ENCODE measurements at places on chromosomes 13 and 19. TPM values are rescaled to one million over a fixed set of nuclear protein-coding genes. Genes with fewer than 3 reads are reported as not detected.

- no peak overlapping the region for H3K4me3 ChIP-seq
- H3K27ac ChIP-seq: no peak overlapping the region
- no peaks in the 10 kb centered on the region for H3K27me3 ChIP-seq
- no peaks in the 10 kb centered on the region for H3K36me3 ChIP-seq
- no peak for DNase-seq
Observed at GRCh38 chr13:108225440-108225839, 7.2 kb downstream of the ABHD13 start.

GRCh38 chr13:105177265-105177900 is 1358.1 kb downstream of the EFNB2 start:
- no peak for DNase-seq
- no peak overlapping the region for H3K4me3 ChIP-seq
- no peak overlapping the region for H3K27ac ChIP-seq
- no peaks in the 10 kb centered on the region for H3K27me3 ChIP-seq
- no peaks in the 10 kb centered on the region for H3K4me1 ChIP-seq

DNA sequence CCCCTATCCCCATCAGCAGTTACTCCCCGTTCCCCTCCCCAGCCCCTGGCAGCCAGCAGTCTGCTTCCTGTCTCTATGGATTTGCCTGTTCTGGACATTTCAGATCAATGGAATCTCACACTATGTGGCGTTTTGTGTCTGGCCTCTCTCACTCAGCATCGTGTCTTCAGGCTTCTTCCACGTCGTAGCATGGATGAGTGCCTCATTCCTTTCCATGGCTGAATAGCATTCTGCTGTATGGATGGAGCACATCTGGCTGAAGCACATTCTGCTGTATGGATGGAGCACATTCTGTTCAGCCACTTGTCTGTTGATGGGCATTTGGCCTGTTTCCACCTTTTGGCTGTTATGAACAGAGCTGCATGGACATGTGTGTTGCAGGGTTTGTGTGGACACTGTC is 29.5 kb downstream of the CRTC1 start:
- H3K36me3 ChIP-seq: no peaks in the 10 kb centered on the region
- H3K4me3 ChIP-seq: no peak overlapping the region
- no peak overlapping the region for H3K27ac ChIP-seq
- DNase-seq: no peak
- no peaks in the 10 kb centered on the region for H3K27me3 ChIP-seq

GRCh38 chr13:35557475-35557874 is 81.0 kb upstream of the MAB21L1 start:
- no peak for DNase-seq
- no peak overlapping the region for H3K4me3 ChIP-seq
- H3K27me3 ChIP-seq: no peaks in the 10 kb centered on the region
- H3K4me1 ChIP-seq: no peaks in the 10 kb centered on the region
- H3K27ac ChIP-seq: no peak overlapping the region

DNA sequence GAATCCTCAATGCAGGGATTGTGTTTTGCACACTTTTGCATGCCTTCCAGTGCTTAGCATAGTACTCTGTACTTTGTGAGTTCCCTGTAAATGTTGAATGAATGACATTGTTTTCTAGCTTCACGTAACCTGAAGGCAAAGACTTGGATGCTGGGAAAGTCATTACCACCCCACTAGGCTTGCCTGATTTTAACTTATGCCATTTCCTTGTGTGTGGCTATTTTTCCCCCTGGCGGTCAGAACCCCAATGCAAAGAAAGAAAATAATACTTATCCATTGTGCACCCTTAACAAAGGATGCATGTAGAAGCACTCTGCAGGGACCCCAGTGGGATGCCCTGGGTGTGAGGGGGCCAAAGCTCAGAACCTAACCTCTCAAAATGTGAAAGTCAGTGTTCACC is 1.2 kb upstream of the ENOX1 start:
- H3K27me3 ChIP-seq: no peaks in the 10 kb centered on the region
- H3K36me3 ChIP-seq: no peaks in the 10 kb centered on the region
- peaks cover 20% of the 10 kb centered on the region for H3K4me1 ChIP-seq
- no peak overlapping the region for H3K27ac ChIP-seq
- DNase-seq: no peak

DNA sequence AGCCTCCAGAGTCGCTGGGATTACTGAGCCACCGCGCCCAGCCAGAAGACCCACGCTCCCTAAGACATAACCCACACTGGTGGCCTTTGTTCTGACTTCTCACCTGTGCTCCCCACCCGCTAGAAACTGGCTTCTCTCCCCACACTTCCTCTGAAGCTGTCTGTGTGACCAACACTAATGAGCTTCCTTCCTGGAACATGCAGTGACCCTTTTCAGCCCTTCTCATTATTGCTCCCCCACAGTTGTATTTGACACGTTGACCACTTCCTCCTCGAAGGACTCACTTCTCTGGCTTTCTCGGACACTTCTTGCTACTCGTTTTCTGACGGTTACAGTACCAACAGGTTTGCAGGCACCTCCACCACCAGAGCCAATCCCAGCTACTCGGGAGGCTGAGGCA is 10.9 kb downstream of the NCR1 start:
- no peaks in the 10 kb centered on the region for H3K4me1 ChIP-seq
- no peak for DNase-seq
- no peaks in the 10 kb centered on the region for H3K36me3 ChIP-seq

DNA sequence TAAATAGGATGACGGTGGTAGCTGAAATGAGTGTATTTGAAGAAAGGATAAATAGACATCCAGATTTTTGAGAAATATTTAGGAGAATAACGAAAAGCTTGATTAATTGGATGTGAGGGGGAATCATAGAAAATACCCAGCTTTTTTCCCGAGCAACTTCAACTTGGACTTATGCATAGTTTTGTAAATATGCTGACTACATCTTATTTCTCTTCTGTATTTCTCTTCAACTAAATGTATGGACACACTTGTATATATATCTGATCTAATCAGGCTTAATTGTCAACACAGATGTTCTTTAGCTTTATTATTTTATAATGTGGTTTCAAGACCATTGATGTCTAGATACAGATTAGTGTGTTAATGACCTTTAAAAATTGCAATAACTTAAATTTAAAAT is 685.0 kb downstream of the SLITRK1 start:
- no peak overlapping the region for H3K27ac ChIP-seq
- DNase-seq: no peak
- H3K36me3 ChIP-seq: no peaks in the 10 kb centered on the region
- no peaks in the 10 kb centered on the region for H3K27me3 ChIP-seq

GRCh38 chr19:56120371-56121179 is 520 bp downstream of the ZNF787 start:
- DNase-seq: peak; percentile 96
- H3K4me1 ChIP-seq: no peaks in the 10 kb centered on the region
- H3K27me3 ChIP-seq: no peaks in the 10 kb centered on the region
- H3K4me3 ChIP-seq: peak overlapping the region; percentile 71
- H3K27ac ChIP-seq: peak overlapping the region; percentile 92

- DNase-seq: no peak
- no peak overlapping the region for H3K27ac ChIP-seq
Observed at GRCh38 chr13:70896136-70896535, 787.9 kb upstream of the KLHL1 start.

DNA sequence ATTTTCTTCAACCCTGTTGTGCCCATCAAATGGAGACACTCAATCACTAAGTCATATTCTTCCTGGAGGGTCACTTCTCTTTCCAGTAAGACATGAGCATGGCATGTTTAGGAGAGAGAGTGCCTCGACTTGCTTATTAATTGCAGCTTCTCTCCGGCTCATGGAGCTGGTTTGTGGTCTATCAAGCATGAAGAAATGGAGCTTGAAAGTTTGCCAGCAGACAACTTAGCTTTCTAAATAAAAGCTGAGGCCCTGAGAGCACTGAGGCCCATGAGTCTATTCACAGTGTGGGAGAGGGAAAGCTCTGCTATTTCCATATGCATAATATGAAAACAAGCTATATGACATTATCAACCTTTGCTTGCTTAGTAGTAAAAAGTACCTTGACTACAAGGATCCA is 378.5 kb downstream of the FGF9 start:
- H3K36me3 ChIP-seq: no peaks in the 10 kb centered on the region
- H3K27me3 ChIP-seq: no peaks in the 10 kb centered on the region
- H3K4me1 ChIP-seq: no peaks in the 10 kb centered on the region
- DNase-seq: no peak

- DNase-seq: peak; percentile 92
- no peaks in the 10 kb centered on the region for H3K36me3 ChIP-seq
- H3K4me1 ChIP-seq: peaks cover 25% of the 10 kb centered on the region
- H3K27ac ChIP-seq: peak overlapping the region; percentile 98
Observed at GRCh38 chr13:108915634-108916512, 286.5 kb downstream of the MYO16 start.

- H3K36me3 ChIP-seq: no peaks in the 10 kb centered on the region
- no peaks in the 10 kb centered on the region for H3K27me3 ChIP-seq
- no peak overlapping the region for H3K27ac ChIP-seq
- H3K4me3 ChIP-seq: no peak overlapping the region
Observed at GRCh38 chr13:73368608-73369007, 309.8 kb downstream of the KLF5 start.

DNA sequence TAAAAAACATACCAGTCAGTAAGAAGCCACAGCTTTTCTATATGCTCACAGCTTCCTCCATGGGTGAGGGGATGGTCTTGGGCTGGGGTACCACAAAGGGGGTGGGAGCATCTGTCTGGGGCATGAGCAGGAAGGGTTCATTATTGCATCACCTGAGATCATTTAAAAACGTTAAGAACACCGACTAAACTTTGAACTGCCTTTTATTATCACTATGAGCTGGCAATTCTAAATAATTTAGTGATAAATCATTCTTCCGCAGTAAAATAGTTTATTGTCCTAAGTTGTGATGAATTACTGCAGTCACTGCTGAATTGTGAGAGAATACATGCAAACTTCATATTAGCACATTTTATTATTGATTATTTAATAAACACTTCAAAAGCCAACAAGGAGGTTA is 71.6 kb downstream of the KL start:
- no peak overlapping the region for H3K4me3 ChIP-seq

- H3K27ac ChIP-seq: peak overlapping the region; percentile 88
- H3K4me1 ChIP-seq: no peaks in the 10 kb centered on the region
- H3K4me3 ChIP-seq: no peak overlapping the region
- no peaks in the 10 kb centered on the region for H3K36me3 ChIP-seq
- no peaks in the 10 kb centered on the region for H3K27me3 ChIP-seq
Observed at GRCh38 chr19:4711211-4711610, 12.4 kb downstream of the DPP9 start.

DNA sequence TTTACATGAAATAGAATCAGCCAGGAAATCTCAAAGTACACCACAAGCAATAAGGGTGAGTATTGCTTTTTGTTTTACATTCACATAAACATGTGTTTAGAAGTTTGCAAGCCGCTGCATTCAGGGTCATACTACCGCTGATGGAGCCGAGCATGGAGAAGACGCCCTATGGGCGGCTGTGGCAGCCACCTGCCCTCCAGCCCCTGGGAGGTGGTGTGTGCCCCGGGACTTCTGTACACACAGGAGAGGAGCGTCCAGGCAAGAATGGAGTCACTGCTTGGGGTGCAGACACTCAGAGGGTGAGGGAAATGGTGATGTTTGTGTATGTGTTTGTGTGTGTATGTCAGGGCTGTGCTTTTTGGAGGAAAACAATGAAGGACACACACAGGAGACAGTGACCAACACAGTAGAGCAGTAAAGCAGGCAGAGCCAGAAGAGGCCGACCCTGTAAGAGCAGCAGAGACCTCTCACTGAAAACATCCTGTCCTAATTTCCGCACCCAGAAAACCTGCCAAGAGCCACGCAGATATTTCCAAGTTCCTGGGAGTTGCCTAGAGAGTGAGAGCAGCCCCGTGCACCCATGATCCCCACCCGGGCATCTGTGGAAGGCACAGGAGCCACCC is 108.1 kb upstream of the GJB6 start:
- no peaks in the 10 kb centered on the region for H3K4me1 ChIP-seq
- H3K27me3 ChIP-seq: no peaks in the 10 kb centered on the region
- no peak overlapping the region for H3K4me3 ChIP-seq
- no peaks in the 10 kb centered on the region for H3K36me3 ChIP-seq
- H3K27ac ChIP-seq: no peak overlapping the region

GRCh38 chr19:51325161-51325976 is 13.9 kb downstream of the IGLON5 start:
- H3K27ac ChIP-seq: no peak overlapping the region
- DNase-seq: no peak
- H3K27me3 ChIP-seq: no peaks in the 10 kb centered on the region
- H3K36me3 ChIP-seq: no peaks in the 10 kb centered on the region
- H3K4me3 ChIP-seq: no peak overlapping the region

- H3K4me1 ChIP-seq: no peaks in the 10 kb centered on the region
- peaks cover 7% of the 10 kb centered on the region for H3K36me3 ChIP-seq
- H3K27ac ChIP-seq: no peak overlapping the region
- H3K4me3 ChIP-seq: no peak overlapping the region
- no peak for DNase-seq
- H3K27me3 ChIP-seq: no peaks in the 10 kb centered on the region
Observed at GRCh38 chr19:41298348-41298964, 11.5 kb upstream of the CCDC97 start.

GRCh38 chr13:113838711-113839201 is 25.1 kb downstream of the GAS6 start:
- H3K4me1 ChIP-seq: no peaks in the 10 kb centered on the region
- H3K36me3 ChIP-seq: no peaks in the 10 kb centered on the region
- no peaks in the 10 kb centered on the region for H3K27me3 ChIP-seq
- peak overlapping the region; percentile 33 for H3K27ac ChIP-seq

- H3K4me3 ChIP-seq: no peak overlapping the region
- H3K27ac ChIP-seq: no peak overlapping the region
- H3K4me1 ChIP-seq: no peaks in the 10 kb centered on the region
- H3K27me3 ChIP-seq: no peaks in the 10 kb centered on the region
- no peak for DNase-seq
Observed at GRCh38 chr19:34319230-34319585, 45.8 kb upstream of the GPI start.

GRCh38 chr19:28582796-28583195 is 630.2 kb downstream of the UQCRFS1 start:
- H3K36me3 ChIP-seq: no peaks in the 10 kb centered on the region
- no peak overlapping the region for H3K4me3 ChIP-seq
- no peak for DNase-seq
- no peaks in the 10 kb centered on the region for H3K27me3 ChIP-seq

DNA sequence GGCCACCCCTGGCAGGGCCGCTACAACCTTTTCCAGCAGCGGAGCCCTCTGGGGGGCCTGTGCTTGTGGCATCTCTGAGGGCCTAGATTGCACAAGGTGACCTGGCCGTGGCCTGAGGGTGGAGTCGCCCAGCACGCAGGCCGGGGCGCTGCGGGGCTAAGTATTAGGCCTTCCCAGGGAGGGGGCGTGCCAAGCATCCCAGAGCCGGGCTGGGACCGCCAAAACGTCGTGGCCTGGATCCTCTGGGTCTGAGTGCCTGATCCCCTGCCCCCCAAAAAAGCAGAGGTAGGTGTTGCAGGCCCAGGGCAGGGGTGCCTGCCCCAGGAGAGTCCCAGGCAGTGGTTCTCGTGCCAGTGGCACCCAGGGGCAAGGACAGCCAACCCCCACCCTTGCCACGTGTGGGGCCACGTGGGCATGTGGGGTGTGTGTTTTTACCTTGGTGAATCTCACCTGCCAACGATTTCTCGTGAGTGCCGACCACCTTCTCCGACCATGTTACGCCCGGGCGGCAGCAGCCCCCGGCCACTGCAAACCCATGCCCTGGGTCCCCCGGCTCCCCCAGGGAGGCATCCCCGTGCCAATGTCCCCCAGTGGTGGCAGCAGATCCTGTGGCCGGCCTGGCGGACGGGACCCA is 12.6 kb upstream of the GNA15 start:
- H3K27ac ChIP-seq: peak overlapping the region; percentile 24
- H3K36me3 ChIP-seq: peaks cover 8% of the 10 kb centered on the region
- H3K27me3 ChIP-seq: no peaks in the 10 kb centered on the region
- no peak for DNase-seq

SHD gene
- 7.5 TPM for total RNA-seq

KCNC3 gene
- 0.92 TPM for total RNA-seq

YJEFN3 gene
- total RNA-seq: 2.2 TPM

ZNF497 gene
- total RNA-seq: 3.1 TPM

RYR1 gene
- 1.1 TPM for total RNA-seq

GJB2 gene
- 30.3 TPM for total RNA-seq

CAPN12 gene
- 45.3 TPM for total RNA-seq

EBI3 gene
- total RNA-seq: 2.5 TPM

PPP2R1A gene
- 68.1 TPM for total RNA-seq

GGN gene
- total RNA-seq: not detected

NR2F6 gene
- 95.2 TPM for total RNA-seq

Data from right lobe of liver (tissue), 6 donors.